ENCODE measurements at places on chromosomes 5 and 9.

DNA sequence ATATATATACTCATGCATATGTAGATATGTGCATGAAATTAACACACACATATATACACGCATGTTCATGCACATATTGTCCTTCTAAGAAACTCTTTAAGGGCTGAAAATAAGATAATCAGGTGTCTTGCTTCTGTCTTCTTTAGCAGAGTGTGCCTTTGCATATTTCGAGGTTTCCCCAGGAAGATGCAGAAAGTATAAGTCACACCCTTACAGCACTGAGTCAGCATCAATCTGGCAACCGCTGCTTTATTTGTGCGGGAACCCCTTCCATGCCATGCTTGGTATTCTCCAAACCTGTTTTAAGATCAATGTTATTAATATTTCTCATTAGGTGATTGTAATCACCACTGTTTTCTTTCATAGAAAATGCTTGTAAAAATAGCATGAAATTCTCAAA is 557.9 kb downstream of the CAAP1 start:
- DNase-seq = peak; percentile 3

DNA sequence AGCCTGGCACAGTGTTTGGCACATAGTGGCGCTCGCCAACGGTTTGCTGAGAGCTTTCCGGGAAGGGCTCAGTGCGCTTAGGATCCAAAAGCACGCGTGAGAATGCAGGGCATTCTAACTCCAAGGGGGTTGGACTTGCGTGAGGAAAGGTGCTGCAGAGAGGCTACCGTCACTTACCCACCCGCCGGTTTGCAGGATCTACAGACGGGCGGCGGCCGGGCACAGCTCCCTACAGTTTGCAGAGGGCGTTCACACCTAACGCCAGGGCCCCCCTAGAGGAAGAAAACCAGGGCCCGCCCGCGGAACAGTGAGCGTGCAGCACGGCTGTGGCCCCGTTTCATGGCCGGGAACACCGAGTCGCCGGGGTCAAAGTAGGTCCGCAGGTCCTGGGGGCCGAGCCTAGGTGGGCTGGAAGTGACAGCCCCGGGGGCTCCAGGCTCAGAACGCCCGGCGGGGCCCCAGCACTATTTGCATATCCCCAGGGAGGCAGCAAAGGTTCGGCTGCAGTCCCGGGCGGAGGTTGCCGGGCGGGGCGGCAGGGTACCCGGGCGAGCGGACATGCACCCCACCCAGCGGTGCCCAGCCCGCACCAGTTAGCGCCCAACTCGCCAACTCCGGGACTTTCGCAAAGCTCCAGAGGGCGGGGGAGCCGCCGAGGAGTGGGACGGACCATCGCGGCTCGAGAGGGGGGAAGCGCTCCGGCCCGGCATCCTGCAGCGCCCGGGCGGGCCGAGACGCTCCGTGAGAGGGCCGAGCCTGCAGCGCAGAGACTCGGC is 526 bp upstream of the GALNT10 start:
- peak; percentile 82 for DNase-seq

DNA sequence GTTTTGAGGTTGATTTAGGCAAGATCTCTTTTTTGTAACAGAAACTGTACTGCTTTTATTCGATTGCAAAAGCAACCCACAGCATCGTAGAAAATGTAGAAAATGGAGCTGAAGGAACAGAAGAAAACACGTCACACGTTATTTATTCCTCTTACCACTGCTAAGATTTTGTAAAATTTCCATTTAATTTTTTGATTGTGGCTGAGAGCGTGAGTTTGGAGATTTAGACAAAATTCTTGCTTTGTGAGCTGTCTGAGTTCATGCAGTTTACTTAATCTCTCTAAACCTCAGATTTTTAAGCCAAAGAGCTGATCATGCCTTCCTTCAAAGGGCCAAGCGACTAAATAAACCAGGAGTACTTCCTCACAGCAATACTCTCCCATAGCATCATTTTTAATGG is 24.8 kb downstream of the DPYSL3 start:
- DNase-seq = no peak

DNA sequence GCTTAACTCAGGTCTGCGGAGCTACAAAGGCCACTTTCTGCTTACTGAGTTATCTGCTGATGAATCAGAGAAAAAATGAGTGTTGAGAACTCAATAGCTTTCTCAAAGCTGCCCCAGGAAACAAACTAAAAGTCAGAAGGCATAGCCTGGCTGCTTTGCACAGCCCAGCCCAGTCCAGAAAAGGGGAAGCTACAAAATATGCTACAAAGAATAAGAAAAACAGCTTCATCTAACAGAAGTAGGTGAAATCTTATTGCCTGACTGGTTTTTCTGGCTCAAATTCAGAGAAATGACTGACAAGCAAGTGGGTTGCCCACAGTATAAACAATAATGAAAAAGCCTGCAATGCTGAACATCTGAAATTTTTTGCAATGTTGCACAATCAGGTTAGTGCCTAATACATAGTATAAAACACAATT is 156.2 kb downstream of the PPP2R2B start:
- DNase-seq = peak; percentile 4

DNA sequence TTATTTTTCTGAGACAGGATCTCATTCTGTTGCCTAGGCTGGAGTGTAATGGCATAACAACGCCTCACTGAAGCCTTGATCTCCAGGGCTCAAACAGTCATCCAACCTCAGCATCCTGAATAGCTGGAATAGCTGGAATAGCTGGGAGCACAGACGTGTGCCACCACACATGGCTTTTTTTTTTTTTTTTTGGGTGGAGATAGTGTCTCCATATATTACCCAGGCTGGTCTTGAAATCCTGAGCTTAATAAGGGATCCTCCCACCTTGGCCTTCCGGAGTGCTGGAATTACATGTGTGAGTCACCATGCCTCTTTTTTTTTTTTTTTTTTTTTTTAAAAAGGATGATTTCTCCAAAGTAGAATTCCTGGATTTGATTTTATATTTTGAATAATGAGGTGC is 60.7 kb downstream of the NSD1 start:
- peak; percentile 99 for DNase-seq

- DNase-seq = peak; percentile 13
Observed at GRCh38 chr9:133519693-133520092, 5.1 kb downstream of the MYMK start.

DNA sequence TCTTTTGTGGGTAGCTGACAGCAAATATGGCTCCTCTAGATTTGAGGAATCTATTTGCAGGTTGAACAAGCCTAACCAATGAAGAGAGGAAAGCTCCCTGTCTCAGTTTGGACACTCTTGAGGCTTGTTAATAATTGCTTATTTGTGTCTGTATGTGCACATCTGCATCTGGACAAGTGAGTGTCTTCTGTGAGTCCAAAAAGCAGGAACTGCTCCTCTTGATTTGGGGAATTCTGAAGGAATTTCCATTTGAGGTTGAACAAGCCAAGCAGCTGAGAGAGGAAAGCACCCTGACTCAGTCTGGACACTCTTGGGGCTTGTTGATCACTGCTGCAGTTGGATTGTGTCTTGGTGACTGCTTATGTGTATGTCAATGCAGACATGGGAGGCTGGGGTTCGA is 211.6 kb downstream of the DTWD2 start:
- no peak for DNase-seq

DNA sequence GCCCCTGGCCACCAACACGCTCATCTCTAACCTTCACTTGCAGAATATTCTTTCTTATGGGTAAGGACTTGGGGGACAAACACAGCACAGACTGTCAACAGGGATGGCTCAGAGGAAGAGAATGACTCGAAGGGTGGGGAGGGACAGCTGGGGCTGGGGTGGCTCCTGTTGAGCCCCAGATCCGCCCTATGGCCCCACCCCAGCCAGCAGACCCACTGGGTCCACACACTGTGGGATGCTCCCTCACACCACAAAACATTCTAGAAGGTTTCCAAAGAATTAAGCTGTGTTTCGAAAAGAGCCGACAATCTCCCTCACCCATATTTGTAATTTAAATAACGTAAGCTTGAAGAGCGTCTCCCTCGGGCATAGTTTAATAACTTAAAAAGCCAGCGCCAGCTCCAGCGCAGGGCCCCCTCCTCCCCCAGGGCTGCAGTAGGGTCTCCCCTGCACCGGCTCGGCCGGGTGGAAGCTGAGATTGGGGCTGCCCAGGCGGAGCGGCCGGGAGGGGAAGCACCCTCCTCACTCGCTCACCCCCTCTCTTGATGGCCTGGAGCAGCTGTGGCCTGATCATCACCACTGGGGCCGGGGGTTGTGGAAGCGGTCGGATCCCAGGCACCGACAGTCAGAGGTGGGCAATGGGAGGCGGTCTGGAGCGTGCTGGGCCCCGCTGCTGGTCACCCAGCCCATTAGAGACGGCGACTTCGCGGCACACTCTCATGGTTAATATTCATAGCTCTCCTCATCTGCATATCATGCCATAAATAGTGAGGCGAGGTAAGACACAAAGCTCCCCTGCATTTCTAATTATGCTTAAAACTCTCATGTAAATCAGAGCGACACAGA is 37.6 kb downstream of the NACC2 start:
- DNase-seq = no peak

DNA sequence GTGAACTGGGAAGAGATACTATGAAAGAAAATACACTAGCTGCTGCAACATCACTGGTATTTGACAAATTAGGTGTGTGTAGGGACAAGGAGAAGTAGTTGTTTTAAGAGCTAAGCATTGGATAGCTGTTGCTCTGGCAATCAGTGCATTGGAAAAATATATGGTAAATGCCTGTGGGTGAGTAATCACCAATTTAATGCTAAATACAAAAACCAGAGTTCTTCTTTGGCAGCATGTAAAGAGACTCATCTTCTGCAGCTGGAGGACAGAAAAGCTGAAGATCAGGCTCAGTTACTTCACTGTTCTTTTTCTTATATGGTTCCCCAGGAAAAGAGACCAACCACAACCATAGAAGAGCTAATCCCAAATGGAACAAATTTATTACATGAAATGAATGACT is 201.8 kb upstream of the MPDZ start:
- DNase-seq = no peak

- DNase-seq = peak; percentile 95
Observed at GRCh38 chr5:36502608-36503007, 103.8 kb upstream of the SLC1A3 start.

GRCh38 chr5:103498800-103499551 is 63.6 kb downstream of the NUDT12 start:
- no peak for DNase-seq
